ENCODE measurements at places on chromosomes 5 and 9.

DNA sequence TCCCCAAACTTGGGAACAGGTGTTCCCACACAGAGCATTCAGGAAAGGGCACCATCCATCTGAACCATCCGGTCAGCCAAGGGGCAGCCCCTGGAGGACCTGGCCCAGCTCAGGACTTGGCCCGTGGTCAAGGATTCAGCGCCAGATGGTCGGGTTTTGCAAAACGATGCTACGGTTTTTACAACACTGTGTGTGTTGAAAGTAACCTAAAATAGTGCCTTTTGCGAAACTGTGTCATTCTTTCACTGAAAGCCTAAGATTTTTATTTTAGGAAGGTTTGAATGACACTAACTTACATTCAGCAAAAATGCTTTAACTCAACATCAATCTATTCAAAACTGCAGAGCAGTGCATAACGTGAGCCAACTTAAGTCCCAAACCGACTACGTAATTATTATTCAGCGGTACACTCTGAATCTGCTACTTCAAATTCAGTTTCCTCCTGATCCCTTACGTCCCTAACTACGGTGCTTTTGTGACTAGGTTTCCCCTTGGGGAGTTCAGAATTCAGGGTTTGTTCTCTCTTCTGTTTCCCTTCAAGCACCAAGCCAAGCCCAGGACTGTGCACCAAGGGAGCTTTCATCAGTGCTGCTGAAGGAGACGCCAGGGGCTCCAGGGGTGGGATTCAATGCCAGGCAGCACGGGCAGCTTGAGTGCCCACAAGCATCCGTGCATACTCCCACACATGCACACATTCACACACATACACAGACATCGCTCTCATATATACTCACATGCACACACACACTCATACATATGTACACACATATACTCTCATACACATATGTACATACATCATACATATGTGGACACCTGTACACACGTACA lies 25.8 kb downstream of the LPCAT1 start:
- no peak for DNase-seq

DNA sequence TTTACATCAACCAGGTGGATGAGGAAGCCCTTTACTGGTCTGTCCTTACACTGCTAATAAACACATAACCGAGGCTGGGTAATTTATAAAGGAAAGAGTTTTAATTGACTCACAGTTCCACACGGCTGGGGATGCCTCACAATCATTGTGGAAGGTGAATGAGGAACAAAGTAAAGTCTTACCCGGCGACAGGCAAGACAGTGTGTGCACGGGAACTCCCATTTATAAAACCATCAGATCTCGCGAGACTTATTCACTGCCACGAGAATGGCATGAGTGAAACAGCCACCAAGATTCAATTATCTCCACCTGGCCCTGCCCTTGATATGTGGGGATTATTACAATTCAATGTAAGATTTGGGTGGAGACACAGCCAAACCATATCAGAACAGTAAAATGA lies 67.3 kb upstream of the GRAMD2B start:
- no peak for DNase-seq

DNA sequence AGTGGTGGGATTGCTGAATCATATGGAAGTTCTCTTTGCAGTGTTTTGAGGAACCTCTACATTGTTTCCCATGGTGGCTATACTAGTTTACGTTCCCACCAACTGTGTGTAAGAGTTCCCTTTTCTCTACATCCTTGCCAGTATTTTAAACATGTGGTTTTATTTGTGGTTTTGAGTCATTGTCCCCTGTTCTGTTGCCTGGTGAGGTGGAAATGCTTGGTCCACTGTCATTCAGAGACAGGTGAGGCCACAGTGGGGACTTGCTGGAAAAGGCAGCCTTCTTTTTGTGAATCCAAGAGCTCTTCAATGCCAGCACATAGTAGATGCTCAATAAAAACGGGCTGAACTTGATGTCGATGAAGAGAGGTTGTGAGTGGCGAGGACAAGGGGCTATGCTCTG lies 44.2 kb downstream of the SH3PXD2B start:
- no peak for DNase-seq

GRCh38 chr5:168047669-168048111 lies 243.8 kb upstream of the WWC1 start:
- no peak for DNase-seq

GRCh38 chr5:156475182-156476157 lies 148.5 kb downstream of the SGCD start:
- DNase-seq, result no peak

DNA sequence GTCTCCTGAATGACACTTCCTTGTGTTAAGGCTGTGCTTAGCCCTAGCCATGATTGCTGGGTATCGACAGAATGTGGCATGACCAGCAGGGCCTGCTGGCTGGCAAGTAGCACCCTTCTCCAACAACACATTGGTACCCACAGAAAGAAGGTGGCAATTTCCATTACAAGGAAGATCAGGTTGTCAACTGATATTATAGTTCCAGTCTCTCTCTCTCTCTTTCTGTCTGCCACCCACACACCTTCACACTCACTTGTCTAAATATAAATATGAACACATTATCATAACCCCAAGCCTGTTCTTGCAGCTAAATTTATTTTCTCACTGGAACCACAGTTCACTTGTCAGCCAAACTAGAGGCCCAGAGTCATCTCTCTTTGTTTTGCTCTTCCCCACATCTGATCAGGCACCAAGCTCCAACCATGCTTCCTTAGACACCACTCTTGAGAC lies 408.1 kb upstream of the PIK3R1 start:
- no peak for DNase-seq

DNA sequence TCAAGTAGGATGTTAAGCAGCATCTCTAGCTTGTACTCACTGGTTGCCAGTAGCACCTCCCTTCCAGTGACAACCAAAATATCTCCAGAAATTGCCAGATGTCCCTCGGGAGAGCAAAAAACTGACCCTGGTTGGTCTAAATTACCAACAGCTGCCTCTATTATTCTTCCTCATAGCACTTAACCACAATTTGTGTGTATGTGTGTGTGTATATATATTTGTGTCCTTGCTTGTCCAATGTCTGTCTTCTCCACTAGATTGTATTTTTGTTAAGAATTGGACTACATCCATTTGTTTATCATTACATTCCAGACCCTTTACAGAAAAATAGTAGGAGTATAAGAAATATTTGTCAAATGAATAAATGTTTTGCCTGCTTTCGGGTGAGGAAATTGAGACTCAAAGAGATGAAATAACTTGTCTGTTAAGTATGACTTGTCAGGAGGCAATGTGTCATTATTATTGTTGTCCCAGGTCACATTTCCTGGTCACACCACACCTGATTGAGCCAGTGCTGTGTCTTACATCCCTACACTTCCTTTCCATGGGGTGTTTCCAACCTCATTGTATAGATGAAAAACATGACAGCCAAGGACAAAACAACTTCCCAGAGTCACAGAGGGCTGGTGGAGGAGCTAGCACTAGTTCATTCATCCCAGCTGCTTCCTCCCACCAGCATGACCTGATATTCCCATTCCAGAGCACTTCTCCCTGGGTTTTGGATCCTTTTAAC lies 11.4 kb upstream of the GRPEL2 start:
- DNase-seq, result no peak

DNA sequence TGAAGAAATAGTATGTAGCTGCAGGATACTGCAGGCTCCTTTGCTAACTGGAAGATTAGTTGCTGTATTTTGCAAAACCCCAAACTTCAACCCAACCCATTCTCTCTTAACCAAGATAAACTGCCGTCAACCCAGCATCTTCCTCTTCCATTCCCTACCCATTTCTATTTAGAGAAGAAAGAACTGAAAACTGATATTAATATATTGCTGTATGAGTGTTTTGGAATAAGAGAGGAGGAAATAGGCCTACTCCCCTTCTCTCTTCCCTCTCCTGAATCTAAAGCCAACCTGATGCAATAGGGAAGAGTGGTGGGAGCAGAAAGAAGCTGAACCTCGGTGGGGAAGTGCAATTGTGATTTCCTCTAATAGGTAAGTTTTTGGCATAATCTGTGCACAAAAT lies 83.7 kb downstream of the TMEM215 start:
- no peak for DNase-seq

- DNase-seq, result no peak
These were observed 20.3 kb upstream of the GRAMD2B start for GRCh38 chr5:126402621-126403555.

DNA sequence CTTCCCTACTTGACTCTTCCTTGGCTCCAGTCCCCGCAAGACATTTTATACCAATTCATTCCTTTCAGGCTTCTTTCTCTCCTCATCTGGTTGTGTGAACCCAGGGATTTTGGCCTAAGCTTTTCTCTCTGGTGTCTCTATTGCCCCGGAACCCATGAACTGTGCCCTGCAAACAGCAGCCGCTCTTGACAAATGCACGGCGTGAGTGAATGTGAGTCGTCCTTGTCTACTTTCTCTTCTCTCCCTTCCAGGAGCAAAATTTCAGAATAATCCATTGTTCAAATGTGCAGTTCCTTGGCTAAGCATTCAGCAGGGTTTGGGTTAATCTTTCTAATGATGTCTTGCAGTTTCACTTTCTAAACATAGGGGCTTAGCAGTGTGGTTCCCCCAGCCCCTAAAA lies 250.4 kb upstream of the IRX4 start:
- no peak for DNase-seq

DNA sequence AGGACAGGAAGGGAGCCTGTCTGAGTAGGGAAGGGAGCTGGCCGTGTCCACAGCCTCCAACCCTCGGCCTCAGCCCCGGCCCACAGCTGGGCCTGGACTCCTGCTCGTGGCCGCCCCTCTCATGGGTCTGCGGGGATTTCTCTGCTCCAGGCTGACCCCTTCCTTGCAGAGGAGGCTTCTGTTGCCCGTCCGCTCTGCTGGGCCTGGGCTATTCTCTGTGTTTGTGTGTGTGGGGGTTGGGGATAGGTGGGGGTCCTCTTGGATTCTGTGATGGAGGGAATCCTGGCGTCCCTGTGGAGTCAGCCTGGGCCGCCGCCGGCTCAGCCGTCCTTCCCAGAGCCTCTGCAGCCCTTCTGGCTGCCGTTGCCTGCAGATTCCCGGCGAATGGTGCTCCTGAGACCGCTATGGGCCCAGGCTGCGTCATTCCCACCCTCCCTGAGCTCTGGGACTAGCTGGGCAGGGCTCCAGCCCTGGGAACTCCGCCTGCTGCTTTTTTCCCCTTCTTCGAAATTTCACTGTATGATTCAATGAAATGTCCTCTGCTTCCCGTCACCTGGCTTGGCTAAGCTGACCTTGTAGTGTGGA lies 64.2 kb downstream of the FGF18 start:
- no peak for DNase-seq

- DNase-seq, result no peak
These were observed 42.1 kb upstream of the ZFAND5 start for GRCh38 chr9:72407114-72407513.

DNA sequence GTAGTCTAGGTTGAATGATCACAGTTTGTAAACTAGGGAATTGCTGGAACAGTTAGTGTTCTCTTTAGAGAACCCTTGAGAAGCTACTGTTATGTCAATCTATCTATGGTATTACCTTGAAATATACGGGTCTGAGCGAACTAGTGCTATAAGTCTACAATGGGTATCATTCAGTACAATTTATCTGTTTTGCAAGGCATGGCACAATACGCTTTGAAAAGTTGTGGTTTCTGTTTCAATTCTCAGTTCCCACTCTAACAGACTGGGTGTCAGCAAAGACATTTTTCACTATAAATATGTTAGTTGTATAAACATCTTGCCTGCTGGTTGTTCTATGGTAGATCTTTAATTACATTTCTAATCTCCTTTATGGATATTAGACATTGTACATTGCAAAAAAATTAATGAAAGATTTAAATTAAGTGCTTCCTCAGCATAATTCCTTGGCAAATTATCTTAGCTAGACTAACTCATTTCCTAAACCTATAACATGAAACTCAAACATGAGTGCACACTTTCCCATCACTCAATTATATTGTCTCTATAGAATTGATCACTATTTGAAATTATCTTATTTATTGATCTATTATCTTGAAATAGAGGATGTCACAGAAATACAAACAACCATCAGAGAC lies 24.9 kb upstream of the SLCO6A1 start:
- DNase-seq, result no peak

GRCh38 chr5:154236536-154237375 lies 46.2 kb downstream of the GALNT10 start:
- no peak for DNase-seq

- DNase-seq, result no peak
These were observed 96.8 kb downstream of the C9orf50 start for GRCh38 chr9:129523943-129524581.

DNA sequence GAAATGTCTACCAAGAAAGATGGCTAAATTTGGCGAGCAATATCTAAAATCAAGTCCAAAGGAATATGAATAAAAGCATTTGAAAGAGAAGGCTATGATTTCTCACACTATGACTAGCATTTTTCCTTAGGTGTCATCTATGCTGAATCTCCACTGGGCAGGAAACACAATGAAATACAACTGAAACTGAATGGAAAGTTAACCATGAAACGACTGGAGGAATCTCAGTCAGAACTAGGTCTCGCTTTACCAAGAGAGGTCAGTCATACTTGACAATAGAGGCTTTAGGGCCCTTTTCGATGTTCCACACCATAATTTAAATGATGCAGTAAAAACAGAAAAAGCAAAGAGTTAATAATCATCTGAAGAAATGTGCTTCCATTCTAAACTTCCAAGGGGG lies 339.0 kb downstream of the PDE4D start:
- DNase-seq, result no peak

DNA sequence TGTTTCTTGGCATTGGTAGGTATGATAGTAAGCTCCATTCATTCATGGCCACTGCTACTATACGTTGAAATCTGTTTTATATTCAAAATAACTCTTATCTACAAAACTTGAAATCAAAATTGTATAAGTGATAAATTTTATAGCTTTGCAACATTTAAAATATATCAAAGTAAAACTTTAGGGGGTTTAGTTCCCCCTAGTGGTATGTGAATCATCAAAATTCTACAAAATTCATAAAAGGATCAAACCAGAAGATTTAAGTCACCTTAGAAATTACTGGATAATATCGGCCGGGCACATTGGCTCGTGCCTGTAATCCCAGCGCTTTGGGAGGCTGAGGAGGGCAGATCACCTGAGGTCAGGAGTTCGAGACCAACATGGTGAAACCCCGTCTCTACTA lies 243.0 kb upstream of the CDH18 start:
- DNase-seq, result no peak

GRCh38 chr5:92991581-92992067 lies 589.4 kb downstream of the NR2F1-AS1 start:
- DNase-seq, result no peak

DNA sequence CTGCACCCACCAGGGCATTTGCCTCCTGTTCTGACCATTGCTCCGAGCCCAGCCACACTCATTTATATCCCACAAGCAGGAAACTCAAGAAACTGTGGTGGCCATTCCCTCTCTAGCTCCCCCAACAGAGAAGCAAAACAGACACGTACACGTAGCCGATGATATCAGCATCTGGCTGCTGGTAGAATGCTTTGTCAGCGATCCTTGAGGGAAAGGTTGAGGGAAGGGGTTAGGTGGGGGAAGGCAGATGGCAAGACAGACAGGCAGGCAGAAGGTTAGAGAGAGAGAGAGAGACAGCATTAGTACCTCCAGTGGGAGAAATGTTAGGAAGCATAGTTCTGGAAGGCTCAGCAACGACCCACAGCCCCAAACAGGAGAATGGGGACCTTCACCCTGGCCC lies 7.8 kb downstream of the HIGD2A start:
- DNase-seq, result no peak
